Activated T-helper 1 cell treated with anti-CD3 and anti-CD28 coated beads, Interleukin-12 subunit alpha, Interleukin-12 subunit beta, Interleukin-2, Interleukin-4 antibody, amounts not matched to agents 30 ng/mL and 10 ng/mL and 1 ng/mL, durations not matched to agents 14 hours and 24 hours and 36 hours (primary cell): ENCODE measurements at places on chromosomes 13 and 19. TPM values are rescaled to one million over a fixed set of nuclear protein-coding genes. Genes with fewer than 3 reads are reported as not detected.

GRCh38 chr19:56619121-56619520 lies 23.8 kb upstream of the SMIM17 start:
- DNase-seq: no peak

DNA sequence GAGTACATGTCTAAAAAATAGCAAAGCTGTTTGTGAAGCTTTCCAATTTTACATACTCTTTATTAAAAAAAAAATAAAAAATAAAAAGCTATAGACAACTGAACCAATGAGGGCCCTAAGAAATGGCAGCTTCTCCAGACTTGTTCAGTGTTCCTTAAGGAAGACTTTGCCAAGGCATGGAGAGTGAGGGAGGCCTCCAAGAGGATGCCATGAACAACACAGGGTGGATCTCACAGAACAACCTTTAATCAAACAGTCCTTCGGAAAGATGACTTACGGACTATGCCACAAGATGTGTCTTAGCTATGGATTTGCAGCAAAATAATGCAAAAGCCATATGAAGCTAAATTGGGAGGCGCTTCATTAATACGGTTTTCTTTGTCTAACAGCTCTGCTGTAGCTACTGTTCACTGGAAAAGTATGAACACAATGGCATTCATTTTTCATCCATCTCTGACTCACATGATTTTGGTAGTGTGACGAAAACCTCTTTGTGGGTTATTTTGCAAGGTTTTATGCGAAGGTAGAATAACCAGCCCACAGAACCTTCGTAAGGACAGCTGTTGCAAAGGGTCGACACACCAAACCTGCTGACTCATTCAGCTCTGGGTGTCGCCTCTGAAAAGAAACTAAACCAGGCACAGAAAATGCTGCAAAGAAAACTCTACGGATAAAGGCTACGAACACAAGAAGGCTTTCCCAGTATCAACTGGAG lies 27.7 kb downstream of the EFNB2 start:
- no peak for DNase-seq

DNA sequence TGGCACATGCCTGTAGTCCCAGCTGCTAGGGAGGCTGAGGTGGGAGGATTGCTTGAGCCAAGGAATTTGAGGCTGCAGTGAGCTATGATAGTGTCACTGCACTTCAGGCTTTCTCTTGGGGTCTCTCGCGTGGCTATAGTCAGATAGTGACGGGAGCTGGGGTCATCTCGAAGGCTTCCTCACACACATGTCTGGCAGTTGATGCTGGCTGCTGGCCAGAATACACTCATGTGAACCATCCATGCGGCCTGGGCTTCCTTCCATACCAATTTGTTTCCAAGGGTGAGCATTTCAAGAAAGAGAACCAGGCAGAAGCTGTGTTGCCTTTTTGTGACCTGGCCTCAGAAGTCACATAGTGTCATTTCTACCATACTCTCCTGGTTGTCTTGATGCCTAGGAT lies 26.4 kb downstream of the LEUTX start:
- DNase-seq: no peak

DNA sequence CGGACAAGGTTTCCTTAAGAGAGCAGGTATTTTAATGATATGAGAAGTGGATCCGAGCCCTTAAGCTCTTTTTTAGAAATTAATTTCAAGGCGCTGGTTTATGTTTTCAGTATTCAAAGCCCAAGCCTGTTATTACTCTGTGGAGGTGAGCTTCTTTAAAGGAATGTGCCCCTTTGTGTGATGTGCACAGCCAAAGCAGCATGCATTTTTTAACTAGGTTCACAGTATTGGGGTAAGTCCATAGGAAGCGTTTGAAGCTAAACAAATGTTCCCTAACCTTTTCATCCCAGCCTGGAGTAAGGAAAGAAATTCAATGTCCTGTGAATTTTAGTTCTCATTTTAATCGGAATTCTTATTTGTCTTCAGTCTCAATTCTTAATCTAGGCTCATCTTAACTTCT lies 217.5 kb downstream of the KCTD12 start:
- no peak for DNase-seq

GRCh38 chr19:17216058-17216670 lies 1.0 kb downstream of the USE1 start:
- DNase-seq: no peak

DNA sequence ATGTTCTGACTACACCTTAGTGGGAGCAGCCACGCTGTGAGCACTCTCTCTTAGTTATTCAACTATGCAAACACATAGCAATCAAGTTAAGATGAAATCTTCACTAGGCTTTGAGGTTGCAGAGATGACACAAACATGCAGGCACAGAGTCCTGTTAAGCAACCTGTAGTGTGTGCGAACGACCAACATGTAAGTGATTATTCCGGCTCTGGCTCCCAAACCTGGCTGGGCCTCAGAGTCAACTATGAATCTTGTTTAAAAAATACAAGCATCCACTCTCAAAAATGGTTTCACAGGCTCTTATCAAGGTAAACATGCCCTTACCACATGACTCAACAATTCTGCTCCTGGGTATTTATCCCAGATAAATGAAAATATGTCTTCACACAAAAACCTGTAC lies 91.4 kb downstream of the IRS2 start:
- DNase-seq: no peak

- DNase-seq: no peak
Measured at GRCh38 chr19:14112051-14112808, 5.3 kb downstream of the PRKACA start.

DNA sequence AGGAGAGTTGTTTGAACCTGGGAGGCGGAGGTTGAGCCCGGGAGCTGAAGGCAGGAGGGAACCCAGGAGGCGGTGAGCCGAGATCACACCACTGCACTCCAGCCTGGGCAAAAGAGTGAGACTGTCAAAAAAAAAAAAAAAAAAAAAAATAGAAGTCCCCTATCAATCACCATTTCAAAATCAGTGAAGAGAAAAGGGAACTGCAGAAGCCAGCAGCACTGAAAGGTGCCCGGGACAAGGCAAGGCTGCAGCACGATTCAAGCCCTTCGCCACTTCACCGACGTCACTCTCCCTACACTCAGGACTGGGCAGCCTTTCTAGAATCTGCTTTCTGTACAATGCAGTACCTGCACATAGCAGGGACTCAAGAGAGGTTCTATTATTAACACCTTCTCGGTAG lies 21.9 kb upstream of the USP12 start:
- no peak for DNase-seq

- no peak for DNase-seq
Measured at GRCh38 chr19:46202872-46203860, 26.4 kb upstream of the IGFL1 start.

- DNase-seq: no peak
Measured at GRCh38 chr19:4045597-4046361, 20.9 kb downstream of the ZBTB7A start.

GRCh38 chr19:31451686-31452330 lies 102.6 kb upstream of the TSHZ3 start:
- no peak for DNase-seq

DNA sequence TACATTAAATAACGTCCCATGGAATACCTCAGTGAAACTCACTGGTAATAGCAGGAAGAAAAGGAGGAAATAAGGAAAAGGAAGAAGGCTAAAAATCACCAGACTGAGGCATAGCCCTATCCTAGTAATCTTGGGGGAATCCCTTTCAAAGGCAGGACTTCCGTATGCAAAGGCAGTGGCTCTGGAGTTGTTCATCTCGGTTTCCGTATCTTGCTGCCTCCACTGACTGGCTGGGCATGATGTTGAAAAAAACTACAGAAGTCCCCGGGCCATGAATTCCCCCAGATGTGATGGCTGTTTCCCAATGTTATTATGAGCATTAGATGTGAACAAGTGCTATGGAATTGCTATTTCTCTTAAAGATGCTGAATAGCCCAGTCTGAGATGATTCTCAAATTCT lies 5.5 kb downstream of the FPR2 start:
- DNase-seq: no peak

DNA sequence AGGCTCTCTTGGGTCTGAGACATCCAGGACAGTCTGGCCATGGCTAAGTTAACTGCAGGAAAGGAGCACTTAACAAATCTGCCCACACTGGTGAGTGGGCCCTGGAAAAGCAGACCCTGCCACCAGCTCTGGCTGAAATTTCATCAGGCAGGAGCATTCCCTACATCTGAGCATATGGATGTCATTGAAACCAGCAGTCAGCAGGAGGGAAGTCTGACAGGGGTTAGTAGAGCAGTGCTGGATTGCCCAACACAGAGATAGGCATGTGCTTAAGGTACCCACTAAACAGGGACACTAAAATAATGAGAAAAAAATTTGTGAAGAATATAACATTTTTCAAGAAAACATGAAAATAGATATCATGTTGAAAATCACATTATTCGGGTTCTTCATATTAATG lies 13.6 kb upstream of the ACOD1 start:
- DNase-seq: no peak

- no peak for DNase-seq
Measured at GRCh38 chr13:73038064-73038463, 20.7 kb upstream of the KLF5 start.

DNA sequence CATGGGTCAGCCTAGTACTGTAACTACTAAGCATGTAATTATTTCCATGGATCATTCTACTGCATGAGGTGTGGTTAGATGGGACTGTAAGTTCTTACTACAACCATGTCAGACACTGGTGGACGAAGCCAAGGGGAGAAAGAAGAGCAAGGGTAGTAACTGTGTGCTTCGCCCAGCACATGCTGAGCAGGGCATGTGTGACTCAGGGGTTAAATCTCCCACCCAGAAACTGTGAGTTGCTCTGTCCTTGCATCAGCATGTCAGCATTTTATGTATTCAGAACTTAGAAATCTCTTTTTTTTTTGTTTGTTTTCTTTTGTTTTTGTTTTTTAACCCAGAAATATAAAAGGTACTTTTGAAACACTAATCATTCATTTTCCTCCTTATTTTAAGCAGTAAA lies 436.6 kb upstream of the KLF12 start:
- no peak for DNase-seq

DNA sequence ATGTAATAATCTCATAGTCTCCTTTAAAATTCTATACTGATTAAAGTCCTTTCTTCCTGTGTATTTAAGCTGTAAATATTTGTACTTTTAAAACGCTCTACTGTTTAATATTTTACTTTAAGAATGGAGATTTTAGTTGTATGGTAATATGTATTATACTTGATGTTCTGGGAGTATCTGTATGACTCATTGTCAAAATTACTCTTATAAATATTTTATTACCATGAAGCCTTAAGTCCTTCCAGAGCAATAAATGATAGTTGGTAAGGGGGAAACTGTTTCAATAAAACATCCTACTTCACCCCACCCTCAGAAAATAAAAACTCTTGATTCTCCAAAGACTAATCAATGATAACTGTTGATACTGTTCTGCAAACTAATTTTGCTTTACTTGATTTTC lies 6.4 kb downstream of the PCDH9 start:
- DNase-seq: no peak

- DNase-seq: no peak
Measured at GRCh38 chr13:51500687-51501086, 47.9 kb upstream of the INTS6 start.

- no peak for DNase-seq
Measured at GRCh38 chr13:31408927-31409326, 209.2 kb downstream of the B3GLCT start.

DNA sequence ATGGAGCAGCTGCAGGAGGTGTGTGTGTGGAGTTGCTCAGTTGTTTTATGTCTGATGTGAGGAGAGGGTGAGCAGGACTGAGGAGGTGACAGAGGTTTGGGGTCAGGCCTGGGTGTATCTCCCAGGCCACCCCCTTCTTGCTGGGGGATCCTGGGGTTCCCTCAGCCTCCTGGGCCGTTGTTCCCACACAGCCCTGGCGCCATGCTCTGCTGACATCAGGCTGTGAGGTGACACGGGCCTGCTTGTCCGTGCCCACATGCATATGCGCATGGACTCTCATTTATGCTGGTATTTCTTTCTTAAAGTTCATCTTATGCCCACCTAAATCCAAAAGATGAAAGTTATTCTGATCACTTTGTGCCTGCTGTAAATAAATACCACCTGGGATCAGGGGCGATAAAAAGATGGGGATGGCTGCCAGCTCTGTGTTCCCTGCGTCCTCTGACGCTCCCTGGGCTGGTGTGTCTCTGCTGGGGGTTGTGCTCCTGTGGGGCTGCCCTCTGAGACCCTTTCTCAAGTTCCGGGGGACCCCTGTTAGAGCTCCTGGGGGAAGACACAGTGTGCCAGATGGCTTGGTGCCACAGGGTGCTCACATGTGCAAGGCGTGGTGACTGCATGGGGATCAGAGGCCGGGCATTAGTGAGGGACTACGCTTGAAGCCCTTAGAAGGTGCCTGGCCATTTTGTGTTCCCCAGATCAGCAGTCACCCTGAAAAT lies 12.6 kb downstream of the NAXD start:
- DNase-seq: no peak

- DNase-seq: no peak
Measured at GRCh38 chr19:6273701-6274601, 5.8 kb downstream of the MLLT1 start.

DNA sequence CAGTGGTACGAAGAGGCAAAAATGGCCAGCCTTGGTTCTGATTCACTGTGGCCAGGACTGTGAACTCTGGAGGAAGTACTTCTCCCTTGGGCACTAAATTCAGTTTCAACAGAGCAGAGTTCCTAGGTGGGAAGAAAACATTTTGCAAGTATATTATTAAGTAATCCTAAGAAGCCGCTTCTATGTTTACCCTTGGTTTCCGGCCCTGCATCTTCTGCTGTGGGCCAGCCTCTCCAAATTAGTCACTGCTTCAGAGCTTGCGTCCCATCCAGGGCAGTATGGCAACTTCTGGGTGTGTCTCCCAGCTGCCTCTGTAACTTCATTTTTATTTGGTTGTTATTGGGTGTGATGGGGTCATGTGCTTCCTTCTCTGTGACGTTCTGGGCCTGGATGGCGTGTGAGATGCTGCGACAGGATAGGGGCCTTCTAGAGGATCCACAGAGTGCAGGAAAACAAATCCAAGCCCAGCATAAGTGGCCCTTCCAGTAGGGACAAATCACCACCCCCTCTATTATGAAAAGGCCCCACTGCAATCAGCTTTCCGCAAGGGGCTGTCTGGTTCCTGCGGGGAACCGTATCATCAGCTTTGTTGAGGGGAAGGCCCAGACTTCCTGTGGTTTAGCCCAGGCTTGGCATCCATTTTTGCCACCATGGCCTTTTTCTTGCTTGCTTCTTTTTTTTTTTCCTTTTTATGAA lies 55.1 kb upstream of the C1QTNF9 start:
- DNase-seq: peak; percentile 47

The FBXO17 gene
- total RNA-seq: 0.10 TPM in 1 of 2 replicates, not detected in the other

The SLC44A2 gene
- total RNA-seq: 92.9 and 94.4 TPM in 2 replicates

The CERS4 gene
- 26.4 and 29.7 TPM in 2 replicates for total RNA-seq

The CEACAM8 gene
- total RNA-seq: not detected in 2 replicates

The RASIP1 gene
- 0.44 and 0.88 TPM in 2 replicates for total RNA-seq

The RXFP2 gene
- not detected in 2 replicates for total RNA-seq

The ZNF729 gene
- total RNA-seq: not detected in 2 replicates

The EPS8L1 gene
- 3.3 and 6.0 TPM in 2 replicates for total RNA-seq

The RNF113B gene
- not detected in 2 replicates for total RNA-seq

The ZNF540 gene
- total RNA-seq: 0.39 and 0.70 TPM in 2 replicates
